HS-27A (cell line): ENCODE measurements at places on chromosomes 6 and 20.

GRCh38 chr6:14442242-14442641, 324.7 kb downstream of the CD83 start:
- no peak for DNase-seq

DNA sequence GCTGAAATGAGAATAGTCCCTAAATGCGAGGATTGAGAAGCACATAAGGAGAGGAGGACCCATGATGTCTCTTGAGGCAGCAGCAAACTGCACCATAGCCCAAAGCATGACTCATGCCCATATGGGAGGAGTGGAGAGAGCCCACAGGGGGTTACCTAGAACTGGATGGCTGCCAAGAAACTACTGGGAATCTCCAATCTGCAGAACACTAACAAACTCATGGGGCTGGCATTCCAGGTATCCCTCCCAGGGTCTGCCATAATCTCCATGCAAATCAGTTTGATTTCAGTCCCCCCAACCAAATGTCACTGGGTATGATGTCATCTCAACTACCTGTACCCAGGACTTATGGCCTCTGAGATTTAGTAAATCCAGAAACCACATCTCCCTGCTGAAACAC, 410.5 kb downstream of the PTPRT start:
- DNase-seq: no peak

- no peak for DNase-seq
Measured at GRCh38 chr6:1609648-1610496, at the start of gene FOXC1. Gene FOXC1, plus strand, starts transcription at chr6:1609915. Its CDS starts 531 bp downstream, at chr6:1610446.

- no peak for DNase-seq
Measured at GRCh38 chr6:167275436-167275835, 15.7 kb upstream of the UNC93A start.

DNA sequence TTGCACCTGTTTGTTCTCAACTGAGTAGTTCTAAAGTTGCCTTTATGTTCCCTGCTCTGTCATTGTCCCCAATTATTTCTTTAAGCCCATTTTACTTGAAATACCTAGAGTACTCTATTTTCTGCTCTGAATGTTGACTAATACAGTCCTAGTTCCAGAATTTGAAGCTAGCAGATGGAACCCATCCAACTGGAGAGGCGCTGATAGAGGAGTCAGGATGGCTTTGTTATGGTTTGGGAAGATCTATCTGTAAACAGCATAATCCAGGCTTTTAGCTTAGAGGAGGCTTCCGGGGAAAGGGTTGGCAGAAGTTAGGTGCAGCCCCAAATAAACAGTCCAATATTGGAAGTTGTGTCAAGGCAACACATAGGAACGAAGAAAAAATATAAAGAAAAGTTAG, 927.7 kb downstream of the TFAP2A start:
- no peak for DNase-seq

DNA sequence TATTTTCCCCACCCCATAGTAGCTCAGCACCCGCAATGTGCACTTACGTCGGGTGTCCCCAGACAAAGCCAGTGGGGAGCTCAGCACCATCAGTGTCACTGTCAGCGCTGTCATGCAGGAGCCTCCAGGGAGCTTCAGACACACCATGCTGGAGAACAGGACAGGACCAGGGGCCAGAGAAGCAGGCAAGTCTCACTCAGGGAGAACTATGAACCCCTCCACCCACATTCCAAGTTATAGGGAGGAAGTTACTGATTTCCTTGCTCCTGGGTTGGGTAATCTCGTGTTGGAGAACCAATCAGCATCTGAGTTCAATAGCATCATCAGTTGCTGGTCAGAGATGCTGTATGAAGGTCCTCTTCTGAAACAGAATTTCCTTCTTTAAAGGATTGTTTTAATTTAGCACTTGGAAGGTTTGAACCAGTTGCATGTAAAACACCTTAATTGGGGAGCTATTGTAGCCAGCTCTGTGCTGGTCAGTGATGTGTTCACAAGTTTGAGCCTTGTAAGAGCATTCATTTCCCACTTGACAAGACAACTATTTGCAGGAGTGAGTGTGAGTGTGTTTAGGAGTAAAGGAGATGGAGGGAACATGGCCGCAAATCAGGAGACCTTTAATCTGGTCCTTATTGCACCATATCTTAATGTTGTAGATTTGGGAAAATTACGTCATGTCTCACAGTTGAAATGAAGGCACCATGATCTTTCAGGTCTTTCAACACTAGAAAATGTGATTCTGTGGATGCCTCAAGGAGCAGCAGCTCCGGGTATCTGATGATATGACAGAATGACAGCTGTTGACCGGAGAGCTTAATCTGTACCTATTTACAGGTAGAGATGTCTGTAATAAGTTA, at the start of gene HLA-DRB1:
Gene HLA-DRB1, minus strand, starts transcription at position 253 of the 854 bp plus-strand sequence. Its CDS starts 106 bp downstream, at position 147.
- DNase-seq: no peak
